ENCODE measurements at places on chromosomes 1 and 21. TPM values are rescaled to one million over a fixed set of nuclear protein-coding genes. Genes with fewer than 3 reads are reported as not detected.

- peak; percentile 87 for DNase-seq
These were observed 5.2 kb downstream of the TNFRSF18 start for GRCh38 chr1:1200876-1201810.

DNA sequence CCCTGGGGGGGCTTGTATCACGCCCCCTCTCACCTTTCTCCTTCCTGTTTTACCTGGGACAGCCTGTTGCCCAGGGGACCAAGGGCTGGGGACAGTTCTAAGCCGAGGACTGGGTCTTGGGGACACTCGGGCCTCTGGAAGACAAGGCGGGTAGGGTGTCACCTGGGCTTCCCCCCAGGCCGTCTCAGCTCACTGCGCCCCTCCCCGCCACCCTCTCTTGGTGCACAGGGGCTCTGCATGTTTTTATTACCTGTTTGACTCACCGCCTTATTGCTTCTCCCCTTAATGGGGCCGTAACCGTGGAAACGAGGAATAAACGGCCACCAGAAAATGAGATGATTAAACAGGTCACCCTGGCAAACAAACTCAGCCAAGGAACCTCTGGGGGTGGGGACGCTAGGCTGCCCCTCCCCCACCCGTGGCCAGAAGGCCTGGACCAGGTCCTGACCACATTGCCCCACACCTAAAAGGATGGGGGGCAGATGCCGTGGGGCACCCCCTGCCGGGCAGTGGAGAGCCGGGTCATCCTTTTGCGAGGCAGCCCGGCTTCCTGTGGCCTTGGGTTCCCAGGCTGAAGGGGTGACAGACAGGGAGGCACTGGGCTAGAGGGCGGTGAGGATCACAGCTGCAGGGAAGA is 109.9 kb downstream of the CASZ1 start:
- no peak for DNase-seq

- DNase-seq, result no peak
These were observed 98.2 kb upstream of the ZNHIT6 start for GRCh38 chr1:85806236-85806965.

DNA sequence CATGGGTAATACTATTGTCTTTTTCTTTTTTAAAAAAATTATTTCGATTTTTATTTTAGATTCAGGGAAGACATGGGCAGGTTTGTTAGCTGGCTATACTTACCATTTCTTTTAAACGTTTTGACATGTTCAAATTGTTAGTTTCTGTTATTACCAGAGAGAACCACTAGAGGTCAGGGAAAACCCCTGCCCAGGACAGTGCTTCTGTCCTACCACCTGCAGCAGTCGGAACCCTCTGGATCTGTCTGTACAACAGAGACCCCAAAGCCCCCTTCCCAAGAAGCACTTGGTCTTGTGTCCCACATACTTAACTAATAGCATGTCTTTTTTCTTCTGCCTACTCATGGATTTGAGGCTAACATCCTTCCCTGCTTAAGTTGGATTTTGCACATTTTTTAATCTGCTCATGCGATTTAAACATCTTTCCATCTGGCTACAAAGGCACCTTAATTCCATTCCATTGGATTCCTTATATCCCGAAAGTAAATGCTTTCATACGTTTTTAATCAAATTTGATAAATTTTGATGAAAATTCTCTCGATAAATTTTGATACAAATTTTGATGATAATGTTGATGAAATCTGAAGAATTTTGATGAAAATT is 10.0 kb upstream of the C1orf115 start:
- no peak for DNase-seq

- DNase-seq, result no peak
These were observed 31.2 kb downstream of the CHD1L start for GRCh38 chr1:147273409-147274336.

Gene LCE1E
- not detected for total RNA-seq

- DNase-seq, result no peak
These were observed 313.4 kb upstream of the C1orf174 start for GRCh38 chr1:4213366-4213973.

GRCh38 chr1:2087766-2088165 is 37.6 kb downstream of the PRKCZ start:
- DNase-seq, result no peak

DNA sequence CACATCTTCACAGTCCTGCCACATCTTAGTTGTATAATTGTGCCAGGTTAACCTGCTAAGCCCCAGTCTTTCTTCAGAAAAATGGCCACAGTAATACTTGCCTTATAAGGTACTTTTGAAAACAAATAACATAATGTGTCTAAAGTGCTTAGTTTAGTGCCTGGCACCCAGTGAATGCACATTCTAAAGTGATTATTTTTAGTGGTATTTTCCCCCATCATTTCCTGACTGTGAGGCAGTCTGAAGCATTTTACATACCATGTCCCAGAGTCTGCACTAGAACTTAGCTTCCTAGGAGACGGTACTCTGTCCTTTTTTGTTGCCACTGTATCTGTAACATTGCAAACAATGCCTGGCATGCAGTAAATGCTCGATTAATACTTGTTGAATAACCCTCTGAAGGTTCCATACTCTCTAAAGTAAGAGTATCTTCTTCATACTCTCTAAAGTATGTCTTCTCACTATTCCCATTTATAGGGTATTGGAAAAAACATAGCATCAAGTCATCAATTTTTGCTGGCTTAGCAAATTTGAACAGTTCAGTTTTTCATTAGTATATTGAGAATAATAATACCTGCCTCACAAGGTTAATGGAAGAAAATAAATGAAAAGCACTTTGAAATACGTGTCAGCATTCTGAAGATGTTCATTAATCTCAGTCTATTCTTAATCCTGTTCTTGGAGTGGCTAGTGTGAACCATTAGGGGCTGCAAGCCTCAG is 43.7 kb downstream of the FMO3 start:
- DNase-seq, result no peak

GRCh38 chr1:234240680-234241079 is 132.6 kb upstream of the COA6 start:
- DNase-seq, result no peak

DNA sequence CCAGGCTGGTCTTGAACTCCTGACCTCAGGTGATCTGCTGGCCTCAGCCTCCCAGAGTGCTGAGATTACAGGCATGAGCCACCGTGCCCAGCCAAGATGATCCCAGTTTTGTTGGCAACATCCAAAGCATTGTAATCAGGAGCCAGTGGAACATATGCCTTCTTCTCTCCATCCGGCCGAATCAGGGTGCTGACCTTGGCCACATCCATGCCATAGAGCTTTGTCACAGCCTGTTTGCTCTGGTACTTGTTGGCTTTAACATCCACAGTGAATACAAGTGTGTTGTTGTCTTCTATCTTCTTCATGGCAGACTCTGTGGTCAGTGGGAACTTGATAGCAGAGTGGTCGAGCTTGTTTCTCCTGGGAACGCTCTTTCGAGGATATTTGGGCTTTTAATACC is 17.1 kb downstream of the TNFRSF8 start:
- DNase-seq, result no peak

Gene ARHGAP30
- 156 TPM for total RNA-seq

Gene C1QTNF12
- 0.91 TPM for total RNA-seq

Gene ETV3
- 78.2 TPM for total RNA-seq

GRCh38 chr21:16540966-16541727 is 811.4 kb downstream of the USP25 start:
- DNase-seq, result no peak

Gene ZBTB8A
- total RNA-seq, result not detected

- no peak for DNase-seq
These were observed 160.5 kb downstream of the PEX14 start for GRCh38 chr1:10635085-10635896.

GRCh38 chr1:208127792-208128529 is 116.2 kb downstream of the PLXNA2 start:
- no peak for DNase-seq

Gene CFHR4
- total RNA-seq, result not detected

Gene ZNF436
- 3.3 TPM for total RNA-seq

GRCh38 chr1:47872886-47873285 is 124.3 kb downstream of the TRABD2B start:
- DNase-seq, result no peak

DNA sequence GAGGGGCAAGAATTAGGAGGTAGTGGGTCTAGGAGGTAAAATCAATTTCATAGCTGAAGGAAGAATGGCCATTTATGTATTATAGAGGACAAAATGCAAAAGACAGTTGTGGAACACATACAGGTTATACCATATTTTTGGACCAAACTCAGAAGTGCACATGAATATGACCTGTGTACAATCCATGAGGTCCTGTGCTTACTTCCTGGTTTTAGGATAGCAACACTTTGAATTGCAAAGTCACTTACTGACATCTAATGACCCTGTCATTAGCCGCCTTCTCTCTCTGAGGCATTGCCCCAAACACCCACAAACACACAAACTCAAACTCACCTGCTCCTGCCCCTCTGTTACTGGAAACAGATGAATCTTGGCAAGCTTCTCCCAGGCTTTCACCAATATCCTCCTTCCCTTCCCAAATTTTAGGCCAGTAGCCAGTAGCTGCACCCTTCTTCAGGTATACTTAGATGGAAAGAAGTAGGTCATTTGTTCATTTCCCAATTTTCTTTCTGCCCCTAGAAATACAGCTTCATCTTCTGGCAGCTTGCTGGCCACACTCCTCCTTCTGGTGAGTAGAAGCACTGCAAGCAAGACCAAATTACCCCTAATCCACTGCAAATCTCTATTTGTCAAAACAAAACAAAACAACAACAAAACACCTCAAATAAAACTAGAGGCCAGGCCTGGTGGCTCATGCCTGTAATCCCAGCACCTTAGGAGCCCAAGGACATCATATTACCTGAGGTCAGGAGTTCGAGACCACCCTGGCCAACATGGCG is 13.7 kb upstream of the RPL5 start:
- no peak for DNase-seq

GRCh38 chr1:36458910-36459309 is 5.3 kb downstream of the MRPS15 start:
- DNase-seq, result no peak

Gene C2CD4D
- total RNA-seq, result 2.3 TPM

DNA sequence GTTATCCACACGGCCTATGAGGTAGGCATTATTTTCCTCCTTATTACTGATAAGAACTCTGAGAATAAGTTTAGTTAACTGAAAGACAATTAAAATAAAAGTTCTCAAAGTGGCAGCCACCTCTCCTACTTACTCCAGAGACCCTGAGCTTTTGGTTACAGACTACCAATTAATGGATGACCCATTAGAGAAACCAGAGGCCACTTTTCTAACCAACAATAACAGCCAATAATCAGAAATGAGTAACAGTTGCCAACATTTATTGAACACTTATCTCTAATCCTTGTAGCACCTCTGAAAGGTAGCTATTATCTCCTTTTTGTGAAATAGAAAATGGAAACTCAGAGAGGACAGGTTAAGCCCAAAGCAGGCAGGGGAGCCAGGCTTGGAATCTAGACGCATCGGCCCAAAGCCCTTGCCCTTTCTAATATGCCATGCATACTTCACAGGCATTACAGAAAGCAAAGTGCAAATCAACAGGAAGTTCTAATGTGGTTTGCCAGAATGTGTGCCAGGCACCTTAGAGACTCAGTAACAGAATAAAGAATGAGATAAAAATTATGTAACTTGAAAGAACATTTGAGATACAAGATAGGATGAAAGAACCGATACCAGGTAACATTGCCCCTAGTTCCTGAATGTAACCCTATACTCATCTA is 50.0 kb downstream of the BEND5 start:
- DNase-seq, result no peak

Gene GNL2
- total RNA-seq, result 54.9 TPM

DNA sequence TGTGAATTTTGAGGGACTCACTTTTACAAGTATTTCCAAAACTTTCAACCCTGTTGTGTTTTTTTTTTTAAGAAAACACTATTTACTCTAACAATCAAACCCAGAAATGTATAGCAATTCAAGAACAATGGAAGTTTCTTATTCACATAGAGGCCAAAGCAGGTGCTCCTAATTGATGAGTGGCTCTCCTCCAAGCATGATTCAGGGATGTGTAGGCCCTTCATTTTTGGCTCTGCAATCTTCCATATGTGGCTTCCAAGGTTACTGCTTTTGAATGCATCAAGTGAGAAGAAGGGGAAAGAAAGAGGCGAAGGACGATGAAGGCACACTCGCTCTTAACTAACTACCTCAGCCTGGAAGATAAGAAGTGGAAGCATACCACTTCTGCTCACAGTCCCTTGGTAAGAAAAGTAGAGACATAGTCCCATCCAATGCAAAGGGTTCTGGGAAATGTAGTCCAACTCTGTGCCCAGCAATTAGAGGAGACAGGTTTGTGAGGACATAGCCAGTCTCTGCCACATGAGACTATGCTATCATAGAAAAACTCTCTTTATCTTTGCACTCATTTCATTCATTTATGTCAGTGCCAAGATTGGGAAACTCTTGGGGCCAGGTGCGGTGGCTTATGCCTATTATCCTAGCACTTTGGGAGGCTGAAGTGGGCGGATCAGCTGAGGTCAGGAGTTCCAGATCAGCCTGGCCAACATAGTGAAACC is 46.0 kb downstream of the OPTC start:
- no peak for DNase-seq

All from T-helper 17 cell (primary cell).